CD4-positive, alpha-beta T cell treated with Interleukin-21 for 1 hour (primary cell): ENCODE measurements at places on chromosomes 1 and 21.

DNA sequence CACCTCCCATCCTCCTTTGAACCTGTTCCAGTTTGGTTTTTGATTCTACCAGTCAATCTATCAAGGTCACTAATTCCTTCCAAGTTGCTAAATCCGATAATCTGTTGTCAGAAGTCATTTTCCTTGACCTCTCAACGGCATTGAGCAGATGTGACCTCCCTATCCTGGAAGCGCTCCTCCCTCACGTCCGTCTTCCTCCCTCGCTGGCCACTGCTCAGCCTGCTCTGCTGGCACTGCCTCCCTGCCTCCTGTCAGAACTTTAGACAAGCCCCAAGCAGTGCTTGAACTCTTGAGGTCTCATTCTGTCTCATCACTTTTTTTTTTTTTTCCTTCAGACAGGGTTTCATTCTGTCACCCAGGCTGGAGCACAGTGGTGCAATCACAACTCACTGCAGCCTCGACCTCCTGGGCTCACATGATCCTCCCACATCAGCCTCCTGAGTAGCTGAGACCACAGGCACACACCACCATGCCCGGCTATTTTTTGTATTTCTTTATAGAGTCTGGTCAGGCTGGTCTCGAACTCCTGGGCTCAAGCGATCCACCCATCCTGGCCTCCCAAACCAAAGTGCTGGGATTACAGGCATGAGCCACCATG, 4.4 kb upstream of the ACOT7 start:
- no peak for DNase-seq

GRCh38 chr1:48793863-48794262, 17.2 kb upstream of the BEND5 start:
- no peak for DNase-seq

- no peak for DNase-seq
Measured at GRCh38 chr1:181947441-181947840, 114.1 kb downstream of the ZNF648 start.

GRCh38 chr1:211517006-211517405, 25.0 kb upstream of the RD3 start:
- DNase-seq, result no peak

- DNase-seq, result no peak
Measured at GRCh38 chr1:227885648-227886502, 61.9 kb downstream of the WNT9A start.

GRCh38 chr1:170196490-170197236, 50.9 kb downstream of the NTMT2 start:
- no peak for DNase-seq
